ENCODE measurements at places on chromosomes 2 and 18.

- no peak for DNase-seq
Observed at GRCh38 chr2:135994281-135994680, 8.9 kb upstream of the DARS1 start.

GRCh38 chr18:9804517-9805104 lies 81.2 kb upstream of the TXNDC2 start:
- DNase-seq = no peak

- peak; percentile 92 for DNase-seq
Observed at GRCh38 chr2:177618255-177619253, 226.0 kb downstream of the AGPS start.

DNA sequence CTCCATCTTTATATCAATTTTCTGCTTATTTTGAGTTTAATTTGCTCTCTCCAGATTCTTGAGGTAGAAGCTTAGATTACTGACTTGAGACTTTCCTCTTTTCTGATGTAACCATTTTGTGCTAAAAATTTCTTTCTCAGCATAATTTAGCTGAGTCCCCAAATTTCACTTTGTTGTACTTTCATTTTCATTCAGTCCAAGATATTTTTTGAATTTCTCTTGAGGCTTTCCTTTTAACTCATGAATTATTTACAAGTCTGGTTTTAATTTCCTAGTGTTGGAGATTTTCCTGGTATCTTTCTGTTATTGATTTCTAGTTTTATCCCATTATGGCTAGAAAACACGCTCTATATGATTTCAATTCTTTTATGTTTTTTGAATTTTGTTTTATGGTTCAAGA lies 144.7 kb upstream of the PGAP1 start:
- no peak for DNase-seq

GRCh38 chr2:236928380-236929037 lies 157.2 kb upstream of the COPS8 start:
- no peak for DNase-seq

- no peak for DNase-seq
Observed at GRCh38 chr2:199144036-199144435, 313.7 kb downstream of the SATB2 start.

- DNase-seq = peak; percentile 96
Observed at GRCh38 chr2:19347619-19348562, 10.5 kb downstream of the OSR1 start.

DNA sequence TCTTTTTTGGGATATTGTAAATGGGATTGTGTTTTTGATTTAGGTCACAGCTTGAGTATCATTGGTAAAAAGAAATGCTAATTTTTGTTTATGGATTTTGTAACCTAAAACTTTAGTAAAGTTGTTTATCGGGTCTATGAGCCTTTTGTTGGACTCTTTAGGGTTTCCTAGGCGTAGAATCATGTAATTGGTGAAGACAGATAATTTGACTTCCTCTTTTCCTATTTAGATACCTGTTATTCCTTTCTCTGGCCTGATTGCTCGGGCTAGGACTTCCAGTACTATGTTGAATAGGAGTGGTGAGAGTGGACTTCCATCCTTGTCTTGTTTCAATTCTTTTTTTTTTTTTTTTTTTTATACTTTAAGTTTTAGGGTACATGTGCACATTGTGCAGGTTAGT lies 149.0 kb downstream of the QPCT start:
- no peak for DNase-seq

- DNase-seq = no peak
Observed at GRCh38 chr2:43642363-43642762, 5.3 kb downstream of the PLEKHH2 start.

- DNase-seq = no peak
Observed at GRCh38 chr2:223596208-223596607, 6.0 kb downstream of the SCG2 start.

DNA sequence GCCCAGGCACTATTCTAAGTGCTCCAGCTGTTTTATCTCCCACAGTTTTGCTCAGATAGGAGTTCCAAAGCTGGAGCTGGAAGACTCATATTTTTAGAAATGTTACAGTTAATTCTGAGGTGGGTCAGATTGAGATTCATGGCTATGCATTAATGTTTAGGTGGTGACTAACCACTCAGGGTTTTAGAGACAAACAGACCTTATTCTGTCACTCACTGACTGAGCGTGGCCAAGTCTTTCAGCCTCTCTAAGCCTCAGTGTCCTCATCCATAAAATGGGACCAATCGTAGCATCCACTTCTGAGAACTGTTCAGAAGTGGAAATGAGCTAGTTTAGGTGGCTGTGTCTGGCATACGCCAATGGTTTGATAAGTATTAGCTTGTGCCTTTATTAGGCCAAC lies 4.3 kb upstream of the CASP8 start:
- no peak for DNase-seq

GRCh38 chr18:10558243-10558966 lies 32.6 kb downstream of the NAPG start:
- no peak for DNase-seq

GRCh38 chr2:59019566-59020159 lies 778.5 kb upstream of the FANCL start:
- no peak for DNase-seq

DNA sequence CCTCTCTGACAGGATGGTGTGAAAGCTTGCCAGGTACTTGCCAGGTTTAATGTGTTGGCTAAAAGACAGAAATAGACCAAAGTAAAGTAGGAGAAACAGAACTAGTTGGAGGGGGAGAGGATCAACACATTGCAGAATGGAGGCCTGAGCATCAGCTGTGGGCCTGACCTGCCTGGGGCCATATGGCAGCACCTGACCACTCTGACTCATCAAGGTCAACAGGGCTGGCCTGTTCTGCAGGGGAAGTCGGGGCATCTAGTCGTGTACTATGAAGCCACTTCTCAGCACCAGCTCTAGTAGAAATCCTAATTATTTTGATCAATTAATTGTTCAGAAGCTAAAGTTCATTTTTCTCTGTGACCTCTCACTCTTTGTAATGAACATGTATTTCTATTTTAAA lies 35.8 kb upstream of the NOSTRIN start:
- no peak for DNase-seq

GRCh38 chr2:1969701-1970015 lies 225.3 kb upstream of the PXDN start:
- no peak for DNase-seq

- no peak for DNase-seq
Observed at GRCh38 chr2:19461504-19462255, 103.3 kb upstream of the OSR1 start.

- no peak for DNase-seq
Observed at GRCh38 chr2:159939946-159940345, 122.5 kb downstream of the PLA2R1 start.

- no peak for DNase-seq
Observed at GRCh38 chr2:239192975-239193374, 207.8 kb downstream of the HDAC4 start.

GRCh38 chr2:210593166-210593565 lies 36.8 kb downstream of the CPS1 start:
- DNase-seq = no peak

DNA sequence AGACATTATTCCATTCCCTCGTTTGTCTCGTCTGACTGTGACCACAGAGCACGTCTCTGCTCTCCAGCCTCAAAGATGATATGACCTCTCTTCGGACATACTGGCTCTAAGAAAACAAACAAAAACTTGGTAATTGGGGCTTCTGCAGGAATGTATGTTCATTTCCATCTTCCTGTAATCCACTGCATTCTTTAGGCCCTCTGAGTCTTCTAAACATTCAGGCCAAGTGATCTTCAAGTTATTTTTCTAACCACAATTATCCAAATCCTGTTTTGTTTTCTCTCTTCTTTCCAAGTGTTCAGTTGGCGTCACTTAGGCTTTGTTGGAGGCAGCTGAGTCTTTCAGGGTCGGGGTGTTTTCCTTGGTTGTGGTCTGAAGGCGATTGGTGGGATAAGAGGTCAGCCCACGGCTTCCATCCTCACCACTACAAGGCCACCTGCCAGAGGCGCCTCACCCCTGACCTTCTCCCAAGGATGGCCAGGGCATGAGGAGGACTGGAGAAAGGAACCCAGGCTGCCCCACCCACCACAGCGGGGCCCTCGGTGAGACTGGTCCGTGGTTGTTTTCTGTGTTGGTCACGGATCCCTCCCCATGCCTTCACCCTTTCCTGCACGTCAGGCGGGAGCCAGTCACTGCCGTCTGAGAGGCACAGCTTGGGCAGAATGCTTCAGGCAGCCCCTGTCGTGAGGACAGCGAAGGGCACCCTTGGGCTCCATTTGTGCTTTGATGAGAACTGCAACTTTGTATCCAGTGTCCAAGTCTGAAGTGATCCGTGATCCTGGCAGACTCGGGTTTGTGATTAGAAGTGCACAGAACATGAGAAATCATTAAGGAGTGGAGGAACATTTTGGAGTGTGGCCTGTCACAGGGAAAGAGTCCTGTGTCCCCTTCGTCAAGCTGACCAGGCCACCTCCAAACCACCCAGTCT lies 88.6 kb upstream of the FHL2 start:
- DNase-seq = no peak

- no peak for DNase-seq
Observed at GRCh38 chr2:3873899-3874298, 170.5 kb downstream of the DCDC2C start.

GRCh38 chr18:4605212-4605611 lies 150.1 kb upstream of the DLGAP1 start:
- no peak for DNase-seq

- no peak for DNase-seq
Observed at GRCh38 chr2:51995293-51995692, 963.4 kb upstream of the NRXN1 start.

DNA sequence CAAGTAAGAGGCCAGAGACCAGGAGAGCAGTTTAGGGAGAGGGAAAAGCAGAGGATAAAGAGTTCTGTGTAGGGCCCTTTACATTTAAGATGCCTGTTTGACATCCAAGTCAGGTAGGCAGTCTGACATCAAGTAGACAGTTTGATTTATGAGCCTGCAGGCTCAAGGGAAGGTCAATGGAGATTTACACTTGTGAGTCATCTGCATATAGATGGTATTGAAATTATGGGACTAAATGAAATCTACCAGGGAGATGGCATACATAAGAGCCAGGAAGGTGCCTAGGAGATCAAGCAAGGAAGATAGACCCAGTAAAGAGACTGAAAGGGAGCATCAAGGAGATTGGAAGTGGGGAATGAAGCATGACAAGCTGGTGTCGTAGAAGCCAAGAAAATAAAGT lies 212.4 kb upstream of the PKDCC start:
- DNase-seq = no peak

DNA sequence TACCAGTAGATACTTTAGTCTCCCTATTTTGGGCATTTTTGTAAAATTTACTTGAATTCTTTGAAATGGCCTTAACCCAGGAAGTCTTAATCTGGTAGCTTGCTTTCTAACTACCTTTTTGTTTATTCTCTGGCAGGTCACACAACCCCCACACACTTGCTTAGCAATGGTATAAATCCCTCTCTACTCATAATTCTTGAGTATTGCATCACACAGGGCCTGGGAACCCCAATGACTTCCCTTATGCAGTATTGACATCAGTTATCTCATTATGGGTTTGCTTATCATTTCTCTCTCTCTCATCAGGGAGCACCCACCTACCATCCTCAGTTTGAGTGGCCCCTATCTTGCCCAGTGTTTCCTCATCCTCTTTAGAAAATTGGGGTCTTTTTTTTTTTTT lies 207.1 kb downstream of the KCNS3 start:
- no peak for DNase-seq

- no peak for DNase-seq
Observed at GRCh38 chr2:196988639-196989038, 62.1 kb upstream of the PGAP1 start.

- DNase-seq = no peak
Observed at GRCh38 chr2:46848447-46848846, 67.2 kb downstream of the MCFD2 start.

DNA sequence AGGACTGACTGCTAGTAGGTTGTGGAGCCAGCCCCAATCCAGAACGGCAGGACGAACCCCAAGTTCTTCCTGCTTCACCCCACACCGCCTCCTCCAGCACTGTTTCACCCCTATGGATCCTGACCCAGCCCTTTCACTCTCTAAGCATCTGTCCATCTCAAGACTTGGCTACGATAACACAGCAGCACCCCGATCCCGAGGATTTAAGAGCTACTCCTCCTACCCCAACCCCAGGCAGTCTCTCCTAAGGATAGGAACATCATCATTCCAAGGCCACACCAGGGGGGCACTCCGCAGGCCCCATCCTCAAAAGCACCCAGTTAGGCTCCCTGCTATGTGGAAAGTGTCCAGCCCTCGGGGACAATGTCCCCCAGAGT lies 645 bp downstream of the KCTD18 start:
- DNase-seq = no peak

DNA sequence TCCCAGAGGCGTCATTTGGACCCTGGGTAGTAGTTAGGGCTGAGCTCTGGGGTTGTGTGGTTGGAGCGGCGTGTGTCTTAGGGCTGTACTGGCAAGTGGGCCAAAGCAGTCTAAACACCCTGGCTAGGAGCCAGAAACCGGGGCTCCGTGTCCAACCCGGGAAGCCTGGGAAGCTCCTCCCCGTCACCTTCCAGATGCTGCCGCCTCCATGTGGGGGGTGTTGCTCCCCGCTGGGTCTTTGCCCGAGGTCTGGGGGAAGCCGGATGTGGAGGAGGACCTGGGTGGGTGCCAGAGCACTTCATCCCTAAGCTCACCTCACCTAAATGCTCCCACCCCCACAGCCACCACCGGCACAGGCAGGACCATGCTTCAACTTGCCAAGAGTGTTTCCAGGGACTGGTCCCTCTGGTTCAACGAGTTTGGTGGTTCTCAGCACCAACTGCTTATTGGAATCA lies 25.4 kb downstream of the TET3 start:
- DNase-seq = no peak

DNA sequence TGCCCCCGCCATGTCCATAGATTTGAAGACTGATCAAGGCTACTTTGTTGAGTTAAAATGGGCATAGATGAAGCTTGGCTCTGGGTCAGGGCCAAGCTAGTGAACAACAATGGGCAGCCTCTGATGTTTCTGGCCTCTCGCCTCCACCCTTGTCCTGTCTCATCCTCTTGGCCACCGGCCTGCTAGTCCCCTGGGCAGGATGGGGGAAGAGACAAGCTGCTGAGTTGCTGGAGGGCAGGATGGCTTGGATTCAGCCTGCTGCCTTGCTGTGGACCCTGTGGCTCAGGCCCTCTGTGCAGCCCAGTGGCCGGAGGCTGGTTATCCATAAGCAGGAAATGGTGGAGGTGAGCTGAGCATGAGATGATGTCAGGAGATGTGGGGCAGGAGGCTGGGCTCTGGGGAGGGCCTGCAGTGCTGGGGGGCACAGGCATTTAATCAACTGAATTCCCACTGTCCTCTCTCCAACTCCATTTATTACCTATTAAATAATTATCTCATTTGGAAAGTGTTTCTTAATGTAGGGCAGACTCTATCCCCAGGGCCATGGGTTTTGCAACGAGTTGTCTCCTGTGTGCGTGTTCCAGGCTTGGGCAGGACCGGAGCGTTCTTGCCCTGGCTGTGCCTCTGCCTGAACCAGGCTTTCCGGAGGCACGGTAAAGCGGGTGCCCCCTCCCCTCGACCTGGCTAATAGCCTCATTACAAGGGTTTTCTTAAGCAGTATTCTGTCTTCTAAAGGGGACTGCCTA lies 122.9 kb downstream of the GLI2 start:
- no peak for DNase-seq

- DNase-seq = no peak
Observed at GRCh38 chr2:188414869-188415753, 123.4 kb downstream of the GULP1 start.
